NCI-H1417 treated with DMSO at 0.1 percent for 48 hours (cell line): ENCODE measurements at places on chromosomes 3 and 15.

DNA sequence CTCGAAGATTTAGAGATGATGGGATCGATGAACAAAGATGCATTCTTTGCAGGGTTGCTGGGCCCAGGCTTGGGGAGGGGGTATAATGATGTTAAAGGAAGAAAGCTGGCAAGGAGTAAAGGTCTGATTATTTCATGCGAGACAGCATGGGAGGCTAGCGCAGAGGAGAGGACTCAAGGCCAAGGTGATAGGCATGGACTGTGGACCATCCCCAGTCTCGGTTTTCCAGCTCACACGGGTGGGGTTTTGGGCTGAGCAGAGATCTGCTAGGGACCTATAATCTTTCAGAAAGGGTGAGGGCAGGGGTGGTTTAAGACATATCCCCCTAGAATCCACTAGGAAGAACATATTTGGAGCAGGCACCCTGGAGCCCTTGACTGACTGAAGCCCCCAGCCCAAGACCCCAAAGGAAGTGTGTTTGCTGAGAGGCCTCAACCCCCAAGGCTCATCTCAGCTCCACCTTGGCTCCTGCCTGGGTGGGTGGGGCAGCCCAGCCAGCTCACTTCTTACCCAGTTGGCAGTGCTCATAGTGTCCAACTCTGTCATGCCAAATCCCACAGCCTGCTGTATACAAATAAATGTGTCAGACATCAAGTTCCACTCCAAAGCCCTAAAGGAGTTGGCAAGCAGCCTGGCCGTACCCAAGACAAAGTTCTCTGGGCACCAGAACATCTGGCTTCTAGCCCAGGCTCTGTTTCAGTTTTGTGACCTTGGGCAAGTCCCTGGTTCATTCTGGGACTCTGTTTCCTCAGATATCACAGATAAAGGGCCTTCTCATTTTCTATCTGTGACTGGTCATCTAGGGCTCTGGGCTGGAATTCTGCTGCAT lies 17.9 kb downstream of the ACSBG1 start:
- no peak for DNase-seq

DNA sequence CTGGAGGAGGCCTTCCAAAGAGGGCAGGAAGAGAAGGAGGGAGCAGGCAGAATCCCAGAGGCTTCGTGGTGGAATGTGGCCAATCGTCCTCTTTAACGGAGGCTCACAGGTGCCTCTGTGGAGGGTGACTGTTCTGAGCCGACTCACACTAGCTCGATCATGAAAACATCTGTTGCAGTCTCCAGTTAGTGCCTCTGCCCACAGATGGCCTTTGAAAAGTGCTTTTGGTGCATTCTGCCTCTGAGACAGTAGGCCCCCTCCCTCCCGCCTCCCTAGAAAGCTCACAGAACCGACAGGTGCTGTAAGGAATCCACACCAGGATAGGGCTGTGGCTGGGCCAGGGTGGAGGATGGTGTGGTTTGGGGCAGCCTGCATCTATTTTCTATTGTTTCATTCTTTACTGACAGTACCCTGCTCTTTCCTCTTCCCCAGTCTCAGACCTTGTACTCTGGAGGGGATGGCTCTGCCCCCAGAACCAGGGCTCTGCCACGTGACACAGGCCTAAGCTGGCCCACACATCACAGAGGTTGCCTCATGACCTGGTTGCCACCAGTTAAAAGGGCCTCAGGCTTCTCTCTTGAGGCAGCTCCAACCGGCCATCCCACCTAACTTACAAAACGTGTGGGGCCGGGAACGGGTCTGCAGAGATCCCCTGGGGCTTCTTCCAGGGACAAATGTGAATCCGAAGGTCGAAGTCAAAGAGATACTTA lies 27.2 kb upstream of the PIGZ start:
- DNase-seq: no peak

- DNase-seq: no peak
These were observed 2.1 kb upstream of the HTR3D start for GRCh38 chr3:184029443-184029842.

GRCh38 chr15:48112242-48112641 lies 8.5 kb upstream of the SLC24A5 start:
- DNase-seq: no peak

- no peak for DNase-seq
These were observed 9.2 kb upstream of the COL6A6 start for GRCh38 chr3:130507746-130508145.

DNA sequence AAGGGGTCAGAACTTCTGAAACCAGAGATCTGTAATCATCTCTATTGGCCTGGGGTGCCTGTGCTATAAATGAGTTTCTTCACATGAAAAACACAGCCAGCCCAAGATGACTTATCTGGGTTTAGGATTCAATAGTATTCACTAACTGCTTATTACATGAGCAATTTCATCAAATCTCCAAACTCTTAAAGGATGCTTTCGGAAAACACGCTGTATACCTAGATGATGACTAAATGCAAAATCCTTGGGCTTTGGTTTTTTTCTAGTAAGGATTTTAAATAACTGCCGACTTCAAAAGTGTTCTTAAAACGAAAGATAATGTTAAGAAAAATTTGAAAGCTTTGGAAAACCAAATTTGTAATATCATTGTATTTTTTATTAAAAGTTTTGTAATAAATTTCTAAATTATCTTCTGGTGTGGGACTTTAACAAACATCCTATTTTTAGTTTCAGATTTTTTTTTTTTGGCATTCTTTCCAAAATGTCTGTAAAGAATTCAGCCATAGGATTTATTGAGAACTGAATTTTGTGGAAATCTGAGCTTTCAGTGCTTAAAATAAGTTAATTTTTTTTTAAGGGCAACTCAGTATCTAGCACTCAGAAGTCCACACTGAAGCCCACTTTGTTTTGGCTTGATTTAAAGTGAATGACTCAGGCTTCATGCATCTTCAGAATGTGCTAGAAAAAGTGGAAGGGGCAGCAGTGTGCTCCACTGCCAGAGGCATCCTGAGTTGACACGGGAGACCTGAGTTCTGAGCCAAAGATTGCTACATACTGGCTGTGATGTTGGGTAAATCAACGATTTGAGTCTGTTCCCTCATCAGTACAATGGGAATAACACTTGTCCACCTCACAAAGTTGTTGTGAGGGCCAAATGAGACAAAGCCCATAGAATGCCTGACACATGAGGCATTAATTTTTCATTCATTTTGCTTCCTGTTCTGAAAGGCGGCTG lies 18.7 kb downstream of the TMEM43 start:
- no peak for DNase-seq

DNA sequence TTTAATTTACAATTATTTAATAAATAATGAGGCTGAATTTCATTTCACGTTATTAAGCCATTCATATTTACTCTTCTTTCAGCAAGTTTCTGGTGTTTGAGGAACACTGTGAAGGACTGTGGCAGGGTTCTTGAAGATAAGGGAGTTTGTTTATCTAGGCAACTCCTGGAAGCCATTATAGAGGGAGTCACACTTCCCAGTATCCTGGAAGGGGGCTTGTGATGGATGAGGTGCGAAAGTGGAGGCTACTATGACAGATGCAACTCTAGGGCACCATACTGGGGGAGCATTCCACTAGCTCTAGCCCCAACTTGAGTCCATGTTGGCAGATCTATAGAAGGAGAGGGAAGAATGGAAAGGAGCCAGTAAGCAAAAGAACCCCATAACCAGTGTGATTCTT lies 14.4 kb downstream of the CNOT10 start:
- no peak for DNase-seq

GRCh38 chr3:31958701-31959152 lies 22.3 kb downstream of the OSBPL10 start:
- DNase-seq: no peak

DNA sequence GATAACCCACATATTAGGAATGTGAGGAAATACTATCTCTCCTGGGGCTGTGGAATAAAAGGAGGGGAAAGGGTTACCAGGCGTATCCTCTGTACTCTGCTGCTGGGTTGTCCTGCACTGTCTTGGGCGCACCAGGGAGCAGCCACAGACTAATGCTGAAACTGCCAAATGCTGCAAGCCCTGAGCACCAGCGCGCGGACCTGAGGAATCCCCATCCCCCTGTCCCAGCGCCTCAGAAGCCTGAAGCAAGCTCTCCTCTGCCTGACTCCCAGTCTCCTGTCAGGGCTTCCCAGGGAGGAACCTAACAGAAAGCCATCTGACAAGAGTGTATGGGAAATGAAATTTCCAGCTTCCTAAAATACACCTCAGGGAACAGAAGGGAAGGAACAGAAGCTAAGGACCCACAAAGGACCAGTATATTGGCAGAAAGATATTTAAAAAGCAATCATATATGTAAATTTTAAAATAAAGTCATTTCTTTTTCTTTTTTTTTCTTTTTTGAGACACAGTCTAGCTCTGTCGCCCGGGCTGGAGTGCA lies 158.3 kb upstream of the C2CD4B start:
- DNase-seq: no peak
